ENCODE measurements at places on chromosomes 11 and 22.

DNA sequence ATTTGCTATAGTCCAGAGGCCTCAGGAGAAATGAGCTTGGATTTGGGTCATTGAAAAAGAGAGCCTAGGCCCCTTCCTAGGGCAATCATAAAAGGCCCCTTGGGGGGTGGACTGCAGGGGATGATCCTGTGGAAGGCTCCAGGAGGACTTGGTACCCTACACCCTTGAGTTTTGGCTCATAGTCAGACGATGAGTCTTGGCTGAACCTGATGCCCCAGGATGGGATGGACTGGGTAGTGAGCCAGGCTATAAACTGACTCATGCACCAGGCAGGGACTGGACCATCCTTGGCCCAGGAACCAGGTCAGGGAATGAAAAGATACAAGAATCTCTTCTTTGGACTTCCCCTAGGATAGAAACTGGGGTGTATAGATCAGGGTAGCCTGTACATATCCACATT is 54.2 kb downstream of the NAV2 start:
- DNase-seq, result no peak

GRCh38 chr11:120651836-120652235 is 140.3 kb downstream of the GRIK4 start:
- DNase-seq, result no peak

- no peak for DNase-seq
Measured at GRCh38 chr11:116488836-116489389, 283.9 kb downstream of the BUD13 start.

GRCh38 chr22:49775191-49775866 is 52.3 kb downstream of the BRD1 start:
- DNase-seq, result no peak

- DNase-seq, result no peak
Measured at GRCh38 chr22:35480627-35481550, 59.7 kb upstream of the RASD2 start.

- DNase-seq, result no peak
Measured at GRCh38 chr22:36456464-36456845, 25.0 kb downstream of the TXN2 start.

DNA sequence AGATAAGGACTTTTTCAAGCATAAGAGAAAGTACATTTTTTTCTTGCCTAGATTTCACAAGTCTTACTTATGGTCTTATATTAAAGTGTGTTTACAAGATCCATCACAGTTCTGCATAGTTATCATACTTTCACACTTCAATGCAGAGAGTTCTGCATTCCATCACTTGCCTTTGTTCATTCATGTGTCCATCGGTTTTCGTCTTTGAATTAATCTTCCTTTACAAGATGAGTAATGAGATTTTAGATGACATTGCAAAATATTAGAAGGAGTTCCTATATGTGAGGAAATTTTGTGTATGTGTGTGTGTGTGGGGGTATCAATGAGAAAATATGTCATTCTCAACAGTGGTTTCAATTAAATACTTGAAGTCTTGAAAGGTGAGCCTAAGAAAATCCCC is 98.1 kb upstream of the GUCY1A2 start:
- DNase-seq, result no peak
